ENCODE measurements at places on chromosomes 3 and 15.

DNA sequence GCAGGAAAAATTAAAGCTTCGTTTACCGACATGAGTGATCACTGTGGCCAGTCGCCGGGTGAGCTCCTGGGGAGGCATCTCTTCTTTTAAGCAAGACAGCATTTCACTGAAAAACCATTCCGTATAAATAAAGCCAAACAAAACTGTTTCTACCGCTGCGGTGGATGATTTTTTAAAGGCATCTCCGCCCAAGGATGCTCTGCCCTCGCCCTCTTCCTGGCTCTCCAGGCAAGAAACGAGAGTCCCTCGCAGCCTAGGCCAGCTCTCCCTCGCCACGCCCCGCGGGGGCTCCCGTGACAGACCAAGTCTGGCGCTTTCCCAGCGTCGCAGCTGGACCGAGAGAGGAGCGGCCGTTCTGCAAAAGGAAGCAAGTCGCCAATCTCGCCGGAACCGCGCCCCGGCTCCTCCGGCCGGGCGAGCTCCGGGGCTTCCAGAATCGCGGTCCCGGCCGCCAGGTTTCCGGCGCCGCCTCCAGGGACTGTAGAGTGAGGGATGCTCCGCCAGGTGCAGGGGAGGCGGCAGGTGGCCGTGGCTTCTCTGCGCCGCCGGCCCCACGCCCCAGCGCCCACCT, 458 bp downstream of the MCF2L2 start:
- DNase-seq, result no peak

DNA sequence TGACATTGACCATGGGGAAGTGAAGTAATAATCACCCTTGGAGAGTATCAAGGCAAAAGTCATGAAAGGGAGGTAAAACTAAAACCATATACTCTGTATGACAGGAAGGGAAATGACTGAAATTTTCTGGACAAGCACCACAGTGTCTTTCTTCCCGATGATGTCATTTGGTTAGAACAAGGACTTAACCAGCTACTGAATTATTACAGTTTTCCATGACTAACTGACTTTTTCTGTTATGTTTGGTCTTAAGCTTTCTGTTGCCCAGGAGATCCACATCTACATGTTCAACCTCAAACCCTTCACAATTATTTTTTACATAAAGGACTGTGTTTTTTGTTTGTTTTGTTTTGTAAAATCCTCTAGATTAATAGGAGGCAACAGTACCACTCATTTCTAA, 191.9 kb upstream of the IL12A start:
- no peak for DNase-seq

DNA sequence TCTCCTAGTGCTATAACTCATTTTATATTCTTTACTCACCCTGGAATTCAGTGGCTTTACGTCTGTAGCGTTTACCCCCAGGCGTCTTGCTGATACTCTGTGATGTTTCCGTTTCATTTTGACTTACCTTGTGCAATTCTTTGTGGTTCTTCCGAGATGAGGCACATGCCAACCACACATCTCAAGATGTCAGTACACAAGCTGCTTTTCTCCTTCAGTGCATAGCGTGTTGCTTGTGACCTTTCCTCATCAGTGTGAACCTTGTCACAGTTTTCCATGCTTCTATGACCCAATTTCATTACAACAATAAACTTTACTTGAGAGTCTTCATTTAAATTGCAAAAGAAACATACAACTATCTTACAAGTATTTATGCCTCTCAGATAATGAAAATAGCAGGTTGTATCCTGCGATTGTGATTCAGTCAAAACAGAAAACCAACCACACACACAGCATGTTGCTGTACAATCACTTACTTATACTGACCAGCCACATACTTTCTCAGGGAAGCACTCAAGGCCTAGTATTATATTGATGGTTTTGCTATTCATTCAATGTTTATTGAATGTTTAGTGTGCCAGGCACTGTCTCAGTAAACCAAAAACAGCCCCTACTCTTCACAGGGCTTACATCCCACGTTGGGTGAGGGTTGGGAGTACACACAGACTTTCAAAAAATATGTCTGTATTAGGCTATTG, 4.6 kb upstream of the TBL1XR1 start:
- DNase-seq, result no peak

GRCh38 chr3:126490619-126491018, 14.9 kb upstream of the ZXDC start:
- no peak for DNase-seq

DNA sequence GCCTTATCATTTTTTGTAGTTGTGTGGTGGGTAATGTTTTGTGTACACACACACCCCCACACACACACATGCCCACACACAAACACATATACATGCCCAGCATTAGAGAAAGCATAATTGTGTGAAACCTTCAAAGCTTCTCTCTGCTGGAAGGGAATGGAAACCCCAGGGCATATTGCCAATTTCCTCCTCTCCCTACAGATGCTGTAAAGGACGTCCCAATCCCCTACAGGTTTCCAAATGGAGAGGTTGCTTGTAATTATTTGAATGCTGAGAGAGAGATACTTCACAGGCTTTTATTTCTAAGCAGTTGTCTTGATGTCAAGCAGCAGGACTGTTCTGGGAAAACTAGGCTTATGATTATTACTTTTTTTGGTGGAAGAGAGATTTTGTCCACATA, 23.0 kb upstream of the CCK start:
- DNase-seq, result no peak

DNA sequence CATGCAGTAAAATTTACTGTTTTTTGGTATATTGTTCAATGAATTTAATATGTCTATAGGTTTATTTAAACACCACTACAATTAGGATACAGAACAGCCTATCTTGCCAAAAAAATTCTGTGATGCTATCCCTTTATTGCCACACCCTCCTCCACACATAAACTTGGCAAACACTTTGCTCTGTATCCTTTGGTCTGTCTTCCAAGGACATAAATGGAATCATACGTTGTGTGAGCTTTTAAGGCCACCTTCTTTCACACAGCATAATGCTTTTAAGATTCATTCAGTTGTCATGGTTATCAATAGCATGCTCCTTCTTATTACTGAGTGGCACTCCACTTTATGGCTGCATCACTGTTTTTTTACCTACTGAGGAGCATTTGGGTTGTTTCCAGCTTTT, 71.5 kb downstream of the CERS3 start:
- no peak for DNase-seq

- DNase-seq, result no peak
Measured at GRCh38 chr3:176431991-176432390, 765.3 kb downstream of the TBL1XR1 start.

DNA sequence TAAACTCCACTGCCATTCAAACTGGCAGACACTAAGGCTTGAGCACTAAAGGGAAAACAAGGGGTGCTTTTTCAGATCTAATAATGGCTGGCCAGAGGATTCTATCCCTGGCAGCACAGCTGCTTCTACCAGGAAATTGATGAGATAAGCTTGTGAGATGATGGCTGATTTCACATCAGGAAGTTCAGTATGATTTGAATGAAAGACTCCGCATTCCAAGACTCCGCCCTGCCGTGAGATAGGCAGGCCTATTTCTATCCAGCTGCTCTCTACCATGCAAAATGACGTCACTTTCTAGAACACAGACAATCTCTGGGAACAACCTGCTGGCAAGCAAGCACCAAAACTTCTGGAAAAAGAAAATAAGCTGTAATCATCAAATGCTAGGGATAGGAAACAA, 171.8 kb downstream of the WDR76 start:
- DNase-seq, result no peak

- no peak for DNase-seq
Measured at GRCh38 chr3:139052802-139053600, 8.3 kb upstream of the PRR23C start.

GRCh38 chr3:195823999-195824398, 12.3 kb upstream of the MUC4 start:
- no peak for DNase-seq

DNA sequence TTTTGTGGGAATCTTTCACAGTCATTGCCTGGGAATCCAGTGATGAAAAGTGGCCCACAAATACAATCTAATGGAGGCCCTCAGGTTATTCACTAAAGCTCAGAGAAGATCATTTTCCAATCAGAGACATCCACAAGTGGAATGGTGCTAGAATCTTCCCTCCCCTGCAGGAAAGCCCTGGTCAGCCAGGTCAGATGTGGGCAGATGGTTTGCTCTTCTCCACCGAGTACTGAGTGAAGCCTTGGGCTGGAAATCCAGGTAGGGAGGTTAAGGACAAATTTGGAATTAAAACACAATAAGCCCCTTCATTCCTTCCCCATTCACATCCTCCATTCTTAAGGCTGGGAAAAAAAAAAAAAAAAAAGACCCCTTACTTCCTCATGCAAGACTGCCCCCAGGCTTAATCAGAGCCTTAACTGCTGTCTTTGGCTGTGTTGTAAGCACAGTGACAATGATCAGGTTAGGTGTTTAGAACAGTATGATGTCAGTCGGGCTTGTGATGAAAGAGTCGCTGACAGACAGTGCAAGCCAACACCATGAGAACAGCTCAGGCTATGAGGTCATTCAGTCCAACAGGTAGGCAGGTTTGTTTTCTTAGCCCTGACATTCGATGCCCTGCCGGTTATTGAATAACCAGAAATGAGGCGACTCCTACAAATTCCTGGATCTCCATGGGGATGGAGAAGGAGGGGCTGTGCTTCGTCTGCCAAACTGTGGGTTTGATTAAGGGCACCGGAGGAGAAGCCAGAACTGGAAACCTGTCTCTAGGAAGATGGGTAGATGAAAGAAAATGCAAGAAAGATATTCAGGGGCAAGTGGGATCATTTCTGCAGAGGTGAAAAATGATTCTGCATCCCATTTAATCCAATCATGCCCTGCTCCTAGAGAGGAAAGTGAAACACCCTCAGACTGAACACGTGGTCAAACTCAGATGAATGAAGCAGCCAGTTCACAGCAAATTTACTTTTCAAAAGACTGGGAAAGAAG, 23.5 kb upstream of the HES1 start:
- DNase-seq, result no peak

- DNase-seq, result no peak
Measured at GRCh38 chr3:111690242-111690641, 95.1 kb upstream of the ZBED2 start.

DNA sequence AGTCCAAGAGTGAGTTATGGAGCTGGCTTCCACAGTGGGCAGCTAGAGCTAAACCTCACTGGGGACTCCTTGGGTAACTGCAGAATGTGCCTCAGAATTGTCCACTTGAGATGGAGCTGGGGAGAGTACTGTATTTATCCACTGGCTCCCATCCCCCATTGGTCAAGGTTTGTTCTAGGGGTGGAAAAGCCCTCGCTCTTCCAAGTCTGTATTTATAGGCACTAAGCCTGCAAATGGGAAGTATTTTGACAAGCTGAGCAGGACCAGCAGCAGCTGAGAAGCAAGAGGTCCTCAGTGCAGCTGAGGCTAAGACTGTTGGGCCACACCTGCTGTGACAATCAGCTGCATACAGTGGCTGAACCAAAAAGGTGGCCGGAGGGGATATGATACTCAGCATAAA, 5.8 kb downstream of the USP13 start:
- DNase-seq, result no peak

DNA sequence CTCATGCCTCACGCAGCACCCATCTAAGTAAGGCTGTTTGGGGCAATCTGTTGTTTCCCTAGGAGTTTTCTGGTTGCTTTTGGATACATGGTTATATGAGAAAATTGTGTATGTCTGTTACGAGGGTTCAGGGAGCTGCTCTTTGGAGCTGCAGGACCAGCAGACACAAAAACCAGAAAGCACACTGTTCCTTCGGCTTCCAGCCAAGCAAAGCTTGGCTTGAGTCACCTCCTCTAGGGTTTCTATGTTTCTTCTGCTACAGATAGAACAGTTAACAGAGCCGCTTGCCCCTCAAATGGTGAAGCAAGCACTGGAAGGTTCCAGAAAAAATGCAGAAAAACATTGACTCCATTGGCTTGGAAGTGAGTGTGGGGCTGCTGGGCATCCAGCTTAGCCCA, 49.2 kb upstream of the CTDSPL start:
- DNase-seq, result no peak

DNA sequence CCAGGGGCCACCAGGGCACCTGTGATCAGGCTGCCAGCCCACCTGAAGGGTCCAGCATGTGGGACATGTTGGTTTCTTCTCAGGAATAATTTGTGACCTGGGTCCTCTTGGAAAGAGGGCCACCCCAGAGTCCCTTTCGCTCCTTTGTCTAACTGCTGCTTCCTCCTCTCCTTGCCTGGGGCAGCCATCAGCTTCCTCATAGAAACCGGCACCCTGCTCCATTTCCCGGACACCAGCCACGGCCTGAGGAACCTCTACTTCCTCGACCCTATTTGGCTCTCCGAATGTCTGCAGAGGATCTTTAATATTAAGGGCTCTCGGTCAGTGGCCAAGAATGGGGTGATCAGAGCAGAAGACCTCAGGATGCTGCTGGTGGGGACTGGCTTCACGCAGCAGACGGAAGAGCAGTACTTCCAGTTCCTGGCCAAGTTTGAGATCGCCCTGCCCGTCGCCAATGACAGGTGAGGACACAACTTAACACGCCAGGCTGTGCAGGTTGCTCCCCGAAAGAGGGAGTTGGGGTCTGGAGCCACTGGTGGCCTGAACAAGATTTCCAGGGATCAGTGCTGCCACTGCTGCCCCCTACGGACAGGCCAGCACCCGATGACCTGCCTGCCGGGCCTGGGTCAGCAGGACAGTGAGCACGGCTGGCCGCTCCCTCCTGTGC, 109.7 kb downstream of the LRRK1 start:
- DNase-seq, result no peak

GRCh38 chr3:30855400-30856292, 38.8 kb downstream of the GADL1 start:
- no peak for DNase-seq

DNA sequence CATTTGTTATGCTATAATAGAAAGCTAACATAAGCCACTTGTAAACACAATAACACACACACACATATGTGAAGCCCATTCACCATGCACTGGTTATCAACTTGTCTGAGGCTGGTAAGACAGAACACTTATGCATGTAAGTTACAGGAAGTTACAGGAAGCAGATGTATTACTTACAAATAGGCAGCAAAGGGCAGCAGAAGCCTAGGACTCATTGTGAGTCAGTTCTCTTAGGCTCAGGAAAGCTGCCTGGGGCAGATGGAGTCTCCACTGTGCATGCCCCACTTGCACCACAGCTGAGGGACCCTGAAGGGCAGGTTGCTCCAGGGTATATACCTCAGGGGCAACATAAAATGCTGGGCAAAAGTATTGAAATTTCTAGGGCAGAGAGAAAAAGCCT, 748.8 kb upstream of the CCDC54 start:
- no peak for DNase-seq

- no peak for DNase-seq
Measured at GRCh38 chr15:37015451-37015850, 84.9 kb downstream of the MEIS2 start.

DNA sequence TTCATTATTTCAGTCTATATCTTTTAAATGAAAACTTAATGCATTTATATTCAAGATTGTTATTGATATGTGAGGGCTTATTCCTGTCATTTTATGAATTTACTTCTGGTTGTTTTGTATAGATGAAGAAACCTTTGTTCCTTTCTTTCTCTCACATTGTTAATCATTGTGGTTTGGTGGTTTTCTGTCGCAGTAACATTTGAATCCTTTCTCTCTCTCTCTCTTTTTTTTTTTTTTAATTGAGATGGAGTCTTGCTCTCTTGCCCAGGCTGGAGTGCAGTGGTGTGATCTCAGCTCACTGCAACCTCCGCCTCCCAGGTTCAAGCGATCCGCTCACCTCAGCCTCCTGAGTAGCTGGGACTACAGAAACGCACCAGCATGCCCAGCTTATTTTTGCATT, 22.1 kb downstream of the AGBL1 start:
- no peak for DNase-seq

GRCh38 chr3:192825657-192826200, 91.9 kb downstream of the MB21D2 start:
- no peak for DNase-seq

- no peak for DNase-seq
Measured at GRCh38 chr3:76387000-76387399, 601.7 kb upstream of the ZNF717 start.
